ENCODE measurements at places on chromosomes 5 and 9.

- no peak for DNase-seq
Observed at GRCh38 chr5:52963636-52964035, 25.5 kb upstream of the ITGA2 start.

- no peak for DNase-seq
Observed at GRCh38 chr5:66467564-66467963, 128.6 kb upstream of the MAST4 start.

DNA sequence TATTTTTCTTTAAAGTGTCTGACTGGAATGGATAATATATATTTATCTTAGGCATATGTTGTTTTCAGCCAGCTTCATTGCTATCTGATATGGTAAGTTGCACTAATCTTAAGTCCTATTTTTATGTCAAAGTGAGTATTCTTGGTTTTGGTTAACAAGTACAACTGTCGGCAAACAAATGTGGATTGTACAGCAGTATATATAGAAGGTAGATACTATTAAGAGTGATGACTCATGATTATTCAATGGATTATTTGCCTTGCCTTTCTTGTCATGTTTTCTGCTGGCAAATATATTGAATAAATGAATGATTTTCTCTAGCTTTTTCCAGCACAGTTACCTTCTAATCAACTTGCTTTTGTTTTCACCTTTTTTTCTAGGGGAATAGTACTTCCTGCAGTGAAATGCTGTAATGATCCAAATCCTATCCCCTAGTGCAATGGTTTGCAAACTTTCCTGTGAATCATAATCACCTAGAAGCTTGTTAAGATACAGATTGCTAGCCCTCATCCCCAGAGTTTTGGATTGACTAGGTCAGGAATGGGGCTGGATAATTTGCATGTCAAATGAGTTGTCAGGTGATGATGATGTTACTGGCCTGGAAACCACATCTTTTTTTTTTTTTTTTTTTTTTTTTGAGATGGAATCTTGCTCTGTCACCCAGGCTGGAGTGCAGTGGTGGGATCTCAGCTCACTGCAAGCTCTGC, 60.8 kb upstream of the ARRDC3 start:
- no peak for DNase-seq

DNA sequence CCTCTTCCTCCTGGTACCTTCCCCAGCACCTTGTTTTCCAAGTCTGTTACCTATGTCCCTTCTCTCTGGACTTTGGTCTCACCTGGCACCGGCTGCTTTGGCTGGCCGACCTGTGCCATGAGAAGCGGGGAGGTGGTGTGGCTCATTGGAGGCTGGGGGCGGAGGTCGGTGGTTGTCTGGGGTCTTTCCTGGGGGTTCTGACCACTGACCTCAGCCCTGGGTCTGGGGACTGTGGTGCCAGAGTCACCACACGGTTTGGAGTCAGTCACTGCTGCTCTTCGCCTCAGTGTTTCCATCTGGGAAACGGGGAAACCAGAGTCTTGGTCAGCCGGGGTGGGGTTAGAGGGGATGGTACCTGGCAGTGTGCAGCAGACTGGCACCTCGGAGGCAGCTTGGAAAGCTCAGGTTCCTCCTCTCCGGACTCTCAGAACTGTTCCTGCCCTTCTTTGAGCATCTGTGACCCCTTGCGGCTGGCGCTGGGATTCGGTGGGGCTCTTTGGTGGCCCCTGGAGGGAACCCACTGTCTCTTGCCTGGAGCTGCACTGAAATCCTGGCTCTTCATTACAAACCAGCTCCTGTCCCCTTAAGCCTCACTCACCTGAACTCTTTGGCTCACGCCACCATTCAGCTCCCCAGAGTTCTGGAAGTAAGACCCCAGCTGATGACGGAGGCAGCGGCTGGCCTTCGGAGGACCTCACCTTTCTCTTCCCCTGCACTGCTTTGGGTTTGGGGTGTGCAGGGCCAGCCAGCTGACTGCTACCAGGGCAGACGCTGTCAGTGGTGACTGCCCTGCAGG, 4.1 kb upstream of the RXRA start:
- no peak for DNase-seq

DNA sequence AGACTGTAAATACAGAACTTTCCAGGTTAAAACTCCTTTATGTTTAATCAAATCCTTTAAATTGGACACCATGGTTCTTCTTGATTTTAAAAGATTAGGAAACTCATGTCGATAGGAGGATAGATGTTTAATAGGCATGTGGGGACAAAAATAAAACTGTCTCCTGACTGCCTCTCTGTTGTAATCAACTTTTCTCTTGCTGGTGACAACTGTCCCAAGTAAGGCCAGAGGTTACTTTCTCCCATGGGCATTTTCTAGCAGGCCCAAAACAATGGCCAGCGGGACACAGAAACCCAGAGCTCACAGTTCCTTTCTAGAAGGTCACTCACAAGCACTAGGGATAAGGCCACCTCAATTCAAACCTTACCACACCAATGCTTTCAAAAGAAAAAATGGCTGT, 14.5 kb downstream of the SLC36A2 start:
- DNase-seq, result no peak

GRCh38 chr5:132773601-132774355, 3.3 kb downstream of the SEPTIN8 start:
- DNase-seq, result no peak

- DNase-seq, result no peak
Observed at GRCh38 chr9:14216612-14217194, 97.2 kb downstream of the NFIB start.

DNA sequence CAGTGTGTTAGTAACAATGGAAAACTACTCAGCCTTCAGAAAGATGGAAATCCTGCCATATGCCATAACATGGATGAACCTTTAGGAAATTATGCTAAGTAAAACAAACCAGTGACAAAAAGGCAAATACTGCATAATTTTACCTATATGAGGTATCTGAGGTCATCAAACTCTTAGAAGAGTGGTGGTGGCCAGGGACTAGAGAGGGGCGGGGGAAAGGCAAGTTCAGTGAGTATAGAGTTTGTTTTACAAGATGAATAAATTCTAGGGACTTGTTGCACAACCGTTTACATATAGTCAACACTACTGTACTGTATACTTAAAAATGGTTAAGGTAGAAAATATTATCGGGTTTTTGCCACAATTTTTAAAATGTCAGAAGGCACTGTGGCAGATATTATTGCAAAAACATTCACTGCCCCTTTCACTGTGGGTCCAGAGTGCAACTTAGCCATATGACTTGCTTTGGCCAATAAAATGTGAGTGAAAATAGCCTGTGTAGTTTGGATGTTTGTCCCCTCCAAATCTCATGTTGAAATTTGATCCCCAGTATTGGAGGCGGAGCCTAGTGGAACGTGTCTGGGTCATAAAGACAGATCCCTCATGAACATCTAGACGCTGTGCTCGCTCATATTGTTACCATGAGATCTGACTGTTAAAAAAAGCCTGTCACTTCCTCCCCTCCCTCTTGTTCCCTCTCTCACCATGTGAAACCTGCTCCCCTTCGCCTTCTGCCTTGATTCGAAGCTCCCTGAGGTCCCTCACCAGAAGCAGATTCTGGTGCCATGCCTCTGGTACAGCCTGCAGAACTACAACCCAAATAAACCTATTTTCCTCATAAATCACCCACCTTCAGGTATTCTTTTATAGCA, 9.5 kb downstream of the ZNF367 start:
- DNase-seq, result no peak

- DNase-seq, result no peak
Observed at GRCh38 chr5:141573489-141574121, 45.2 kb downstream of the DIAPH1 start.

- DNase-seq, result no peak
Observed at GRCh38 chr5:118441956-118442355, 546.4 kb downstream of the DTWD2 start.

- DNase-seq, result peak; percentile 61
Observed at GRCh38 chr5:179211068-179211467, 134.2 kb downstream of the ADAMTS2 start.

DNA sequence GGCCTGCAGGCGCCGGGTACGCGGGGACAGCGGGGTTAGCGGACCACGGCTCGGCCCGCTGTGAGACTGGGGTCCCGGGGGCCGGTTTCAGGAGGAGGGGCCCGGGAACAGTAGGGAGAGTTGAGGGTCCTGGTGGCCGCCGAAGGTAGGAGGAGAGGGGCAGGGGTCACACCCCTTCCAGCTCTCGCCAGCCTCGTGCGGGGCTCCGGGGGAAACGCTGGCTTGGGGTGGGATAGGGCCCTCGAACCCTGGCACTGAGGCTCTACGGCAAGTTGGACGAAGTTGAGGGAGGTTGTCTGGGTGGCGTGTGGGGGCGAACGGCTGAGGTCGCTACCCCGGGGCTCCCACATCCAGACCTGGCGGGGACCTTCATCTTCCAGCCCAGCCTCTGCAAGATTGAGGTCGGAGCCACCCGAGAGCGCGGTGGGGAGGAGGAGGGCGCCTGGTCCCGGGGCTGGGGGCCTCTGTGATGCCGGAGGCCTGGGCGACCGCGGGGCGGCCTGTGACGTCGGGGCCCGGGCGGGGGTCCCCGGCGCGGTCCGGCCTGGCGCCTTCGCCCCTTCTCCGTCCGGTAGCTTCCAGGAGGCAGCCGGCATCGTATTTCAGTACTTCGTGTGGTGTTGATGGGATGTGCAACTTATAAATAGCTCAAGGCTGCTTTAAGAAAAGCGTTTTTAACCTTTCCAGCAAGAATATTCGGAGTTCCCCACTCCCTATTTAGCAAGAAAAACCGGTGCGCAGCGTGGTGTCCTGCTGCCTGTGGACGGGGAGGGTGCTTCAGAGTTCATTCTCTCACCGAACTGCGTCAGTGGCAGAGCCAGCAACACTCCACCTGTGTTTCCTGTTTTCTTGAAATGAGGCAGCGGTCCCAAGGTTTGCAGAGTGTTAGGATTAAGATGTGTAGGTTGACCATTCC, 902 bp downstream of the HABP4 start:
- peak; percentile 34 for DNase-seq

GRCh38 chr5:126360467-126360866, 62.7 kb upstream of the GRAMD2B start:
- DNase-seq, result no peak

- DNase-seq, result no peak
Observed at GRCh38 chr5:105587963-105588662, 2025.5 kb upstream of the NUDT12 start.

DNA sequence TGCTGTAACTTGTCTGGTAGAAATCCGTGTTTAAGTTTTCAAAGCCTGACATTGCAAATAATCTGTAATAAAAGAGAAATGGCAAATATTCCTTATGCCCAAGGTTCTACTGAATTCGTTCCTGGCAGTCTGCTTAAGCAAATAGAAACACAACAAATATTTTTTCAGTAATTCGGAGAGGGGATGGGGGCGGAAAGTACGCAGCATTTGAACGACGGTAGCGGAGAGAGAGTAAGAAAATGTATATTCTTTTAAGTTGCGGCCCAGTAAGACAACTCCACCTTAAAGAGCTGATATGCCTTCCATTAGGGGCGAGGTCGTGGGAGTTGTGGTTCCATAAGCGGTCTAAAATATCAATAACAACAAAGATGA, 569 bp downstream of the YIPF5 start:
- no peak for DNase-seq

GRCh38 chr9:114030364-114030763, 47.7 kb downstream of the AMBP start:
- DNase-seq, result no peak

DNA sequence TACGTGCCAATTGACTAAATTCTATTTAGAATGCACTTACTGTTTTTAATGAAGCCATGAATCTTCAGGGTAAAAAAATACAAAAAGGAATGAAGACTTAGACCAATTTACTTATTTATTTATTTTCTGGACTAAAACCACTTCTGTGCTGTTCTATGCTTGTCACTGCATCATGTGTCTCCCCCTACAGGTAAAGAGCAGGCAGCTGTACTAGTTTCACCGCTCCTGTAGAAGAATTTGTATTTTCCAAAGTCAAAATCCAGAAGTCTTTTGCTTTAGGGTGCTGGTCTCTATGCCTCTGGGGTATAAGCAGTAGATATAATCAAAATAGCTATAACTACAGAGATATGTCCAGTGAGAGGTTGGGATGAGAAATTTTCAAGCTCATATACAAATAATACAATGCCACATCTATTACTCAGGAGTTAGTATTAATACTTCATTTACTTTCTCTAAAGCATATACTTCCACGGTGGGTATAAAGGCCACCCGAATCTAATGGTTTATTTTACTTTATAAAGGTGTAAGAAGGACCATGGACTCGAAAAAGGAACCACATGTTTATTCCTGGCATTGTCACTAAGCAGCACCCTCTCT, 591.5 kb downstream of the RAB3C start:
- peak; percentile 78 for DNase-seq

DNA sequence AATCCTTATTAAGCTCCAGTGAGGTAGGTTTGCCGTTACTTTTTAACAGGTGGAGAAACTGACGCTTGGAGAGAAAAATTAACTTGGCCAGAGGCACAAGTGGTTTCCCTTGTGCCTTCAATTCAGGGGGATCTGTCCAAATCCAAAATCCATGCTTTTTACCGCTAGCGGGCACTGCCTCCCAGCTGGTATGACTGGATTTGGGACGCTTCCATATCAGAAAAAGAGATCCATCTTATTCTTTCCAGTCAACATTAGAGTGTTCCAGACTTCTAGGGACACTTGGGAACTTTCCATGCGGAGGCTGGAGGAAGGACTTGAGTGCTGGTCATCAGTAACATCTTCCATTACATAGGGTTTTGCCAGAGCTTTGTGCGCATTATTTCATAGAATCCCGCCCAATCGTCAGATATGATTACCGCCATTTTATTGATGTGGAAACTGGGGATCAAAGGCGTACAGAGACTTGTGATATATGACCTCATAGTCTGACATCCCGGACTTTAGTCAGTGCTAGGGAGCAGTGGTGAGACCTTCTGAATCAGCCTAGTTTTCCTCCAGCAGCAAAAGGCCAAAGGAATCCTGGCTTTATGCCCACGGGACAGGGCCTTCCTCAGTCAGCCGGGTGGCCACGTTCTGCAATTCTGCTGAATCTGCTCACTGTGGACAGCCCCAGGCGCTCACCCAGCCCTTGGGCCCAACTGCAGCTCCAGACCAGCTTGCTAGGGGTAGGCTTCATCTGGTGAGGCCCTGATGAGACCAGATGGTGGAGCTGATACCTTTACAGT, 1.1 kb upstream of the GNPDA1 start:
- DNase-seq, result peak; percentile 85

DNA sequence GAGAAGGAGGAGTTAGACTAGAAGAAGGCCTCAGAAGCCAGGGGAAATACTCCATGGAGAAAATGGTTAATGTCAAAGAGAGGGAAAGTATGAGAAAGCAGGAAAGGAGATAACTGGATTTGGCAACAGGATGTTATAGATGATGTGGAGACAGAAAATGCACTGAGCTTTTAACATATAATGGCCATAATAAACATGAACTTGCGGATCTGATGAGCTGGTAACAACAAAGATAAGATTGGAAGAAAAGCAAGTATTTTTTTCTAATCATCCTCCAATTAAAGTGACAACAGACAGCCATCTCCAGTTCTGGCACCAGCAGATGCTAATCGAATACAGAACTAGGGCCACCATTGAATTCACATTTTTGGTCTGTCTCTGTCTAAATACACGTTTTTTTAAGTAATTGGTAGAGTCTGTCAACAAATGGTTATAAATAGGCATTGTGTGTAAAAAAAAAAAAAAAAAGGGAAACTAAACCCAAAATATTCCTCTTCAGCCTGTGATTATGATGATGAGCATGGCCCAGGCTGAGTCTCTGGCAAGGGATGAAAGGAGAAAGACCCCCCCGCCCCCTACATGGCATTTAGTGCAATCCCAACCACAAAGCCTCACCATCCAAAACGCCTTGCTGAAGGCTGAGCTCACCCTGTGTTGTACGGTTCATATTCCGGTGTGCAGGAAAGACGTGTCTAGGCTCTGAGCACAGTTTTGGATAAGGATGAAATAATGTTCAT, 149.5 kb upstream of the LHFPL2 start:
- no peak for DNase-seq
